Skeletal muscle cell (primary cell): ENCODE measurements at places on chromosomes 7 and 10.

DNA sequence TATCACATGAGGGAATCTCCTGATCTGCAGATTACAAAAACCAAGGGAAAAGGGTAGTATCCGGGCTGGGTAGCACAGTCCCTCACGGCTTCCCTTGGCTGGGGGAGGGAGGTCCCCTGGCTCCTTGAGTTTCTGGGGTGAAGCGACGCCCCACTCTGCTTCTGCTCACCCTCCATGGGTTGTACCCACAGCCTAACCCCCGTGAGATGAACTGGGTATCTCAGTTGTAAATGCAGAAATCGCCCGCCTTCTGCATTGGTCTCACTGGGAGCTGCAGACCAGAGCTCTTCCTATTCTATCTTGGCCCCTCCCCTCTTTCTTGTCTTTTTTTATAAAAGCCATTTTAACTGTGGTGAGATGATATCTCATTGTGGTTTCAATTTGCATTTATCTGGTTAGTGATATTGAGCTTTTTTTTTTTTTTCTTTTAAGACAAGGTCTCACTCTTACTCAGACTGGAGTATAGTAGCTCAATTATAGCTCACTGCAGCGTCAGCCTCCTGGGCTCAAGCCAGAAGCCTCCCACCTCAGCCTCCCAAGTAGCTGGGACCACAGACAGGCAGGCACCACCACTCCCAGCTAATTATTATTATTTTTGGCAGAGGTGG lies 87.8 kb downstream of the ABCC2 start:
- DNase-seq, result no peak

DNA sequence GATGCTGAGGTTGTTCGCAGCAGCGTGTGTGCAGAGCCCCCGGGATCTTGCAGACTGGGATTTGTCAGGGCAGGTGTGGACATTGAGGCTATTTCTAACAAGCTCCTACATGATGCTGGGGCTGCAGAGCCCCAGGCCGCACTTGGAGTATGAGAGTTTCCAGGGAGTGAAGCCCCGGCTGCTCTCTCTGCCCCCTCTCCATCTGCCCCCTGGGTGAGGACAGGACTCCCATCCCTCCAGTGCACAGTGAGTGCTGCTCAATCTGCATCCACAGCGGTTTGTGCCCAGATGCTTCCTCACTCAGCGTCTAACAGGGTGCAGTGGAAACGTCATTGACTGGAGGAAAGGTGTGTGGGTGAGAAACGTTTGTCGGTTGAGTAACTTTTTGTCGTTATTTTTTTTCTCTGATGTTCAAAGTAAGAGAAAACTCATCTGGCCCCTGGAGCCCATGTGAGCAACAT lies 25.3 kb downstream of the IL2RA start:
- DNase-seq, result no peak

GRCh38 chr7:151371266-151371665 lies 29.7 kb downstream of the NUB1 start:
- no peak for DNase-seq

DNA sequence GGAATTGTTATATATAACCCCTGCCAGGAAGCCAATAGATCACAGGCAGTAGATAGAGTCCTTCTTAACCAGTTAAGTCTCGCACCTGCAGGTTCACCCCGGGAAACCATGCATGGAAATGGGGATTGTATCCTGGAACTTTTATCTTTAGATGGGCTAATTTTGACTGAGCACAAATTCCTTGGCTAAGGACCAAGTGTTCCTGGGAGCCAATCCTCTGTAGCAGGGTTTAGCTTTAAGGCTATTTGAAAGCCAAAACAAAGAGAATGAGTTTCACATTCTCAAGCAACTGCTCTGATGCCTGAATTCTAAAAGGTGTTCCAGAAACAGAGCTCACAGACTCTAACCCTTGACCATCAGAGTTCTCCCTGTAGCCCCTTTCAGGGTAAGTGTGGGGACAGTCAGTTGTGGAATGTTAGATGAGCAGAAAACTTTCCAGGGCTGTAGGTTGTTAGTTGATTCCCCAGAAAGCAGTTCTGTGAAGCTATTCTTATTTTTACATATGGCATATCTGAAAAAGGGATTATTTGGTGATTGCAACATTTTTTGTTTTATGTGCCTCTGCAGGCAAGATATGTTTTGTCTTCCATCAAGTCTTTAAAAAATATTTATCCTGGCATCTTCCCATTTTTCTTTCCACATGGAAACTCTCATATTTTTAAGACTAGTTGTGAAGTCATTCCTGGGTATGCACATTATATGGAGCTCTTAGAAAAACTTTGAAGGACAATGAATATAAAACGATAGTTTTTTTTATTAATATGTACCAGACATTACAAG lies 16.2 kb upstream of the NPVF start:
- no peak for DNase-seq

- no peak for DNase-seq
These were observed 3.8 kb downstream of the REPIN1 start for GRCh38 chr7:150372271-150373048.

- no peak for DNase-seq
These were observed 259.3 kb upstream of the TMEM72 start for GRCh38 chr10:44651834-44652233.

- no peak for DNase-seq
These were observed 121.8 kb downstream of the SGMS1 start for GRCh38 chr10:50501924-50502452.

DNA sequence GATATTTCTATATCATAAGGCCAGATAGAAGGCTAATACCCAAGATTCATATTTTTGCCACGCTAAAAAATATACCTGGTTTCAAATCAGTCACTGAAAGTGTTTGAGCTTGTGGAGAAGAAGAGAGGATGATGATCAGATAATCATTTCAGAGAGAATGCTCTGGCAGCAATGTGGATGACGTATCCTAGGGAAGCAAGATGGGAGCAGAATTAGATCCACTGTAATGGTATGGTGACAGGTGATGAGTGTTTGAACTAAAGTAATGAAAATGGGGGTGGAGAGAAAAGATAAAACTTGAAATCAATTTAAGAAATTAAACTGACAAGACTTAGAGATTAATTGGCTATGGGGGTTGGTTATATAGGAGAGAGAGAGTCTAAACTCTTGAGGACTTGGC lies 42.7 kb upstream of the TMEM196 start:
- DNase-seq, result no peak

GRCh38 chr7:157844611-157845010 lies 507.8 kb downstream of the DNAJB6 start:
- DNase-seq, result no peak

GRCh38 chr7:127665922-127666321 lies 13.9 kb downstream of the SND1 start:
- no peak for DNase-seq

- no peak for DNase-seq
These were observed 12.8 kb upstream of the NOBOX start for GRCh38 chr7:144416341-144416740.

DNA sequence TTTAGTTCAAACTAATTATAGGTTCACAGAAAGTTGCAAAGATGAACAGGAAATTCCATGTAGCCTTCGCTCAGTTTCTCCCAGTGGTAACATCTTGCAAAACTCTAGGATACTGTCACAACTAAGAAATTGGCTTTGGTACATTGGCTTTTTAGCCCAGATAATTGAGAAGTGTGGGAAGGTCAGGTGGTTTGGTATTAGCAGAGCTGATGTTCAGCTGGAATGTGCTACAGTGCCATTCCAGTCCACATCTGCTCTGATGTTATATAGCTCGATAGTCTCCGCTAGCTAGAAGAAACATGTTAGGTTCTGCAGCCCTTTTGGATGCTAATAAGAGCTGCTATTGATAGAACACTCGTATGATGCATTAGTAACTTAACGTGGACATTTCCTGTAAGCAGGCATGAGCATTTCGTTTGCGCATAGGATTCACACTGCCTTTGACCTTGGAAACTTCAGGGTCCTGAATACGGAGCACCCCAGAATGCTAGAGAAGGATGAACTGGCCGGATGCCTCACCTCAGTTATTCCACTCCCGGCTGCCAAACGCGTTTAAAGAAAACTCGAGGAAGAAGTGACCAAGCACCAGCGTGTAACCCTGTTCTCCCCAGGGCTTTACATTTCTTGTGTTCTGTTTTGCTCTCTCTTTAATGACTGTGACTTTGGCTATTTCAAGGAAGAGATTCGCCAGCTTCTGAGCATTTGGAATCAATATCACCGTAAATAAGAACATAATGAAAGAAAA lies 271.4 kb downstream of the GALNT17 start:
- DNase-seq, result no peak

- DNase-seq, result no peak
These were observed 164.6 kb downstream of the PTPRN2 start for GRCh38 chr7:158422887-158423560.

DNA sequence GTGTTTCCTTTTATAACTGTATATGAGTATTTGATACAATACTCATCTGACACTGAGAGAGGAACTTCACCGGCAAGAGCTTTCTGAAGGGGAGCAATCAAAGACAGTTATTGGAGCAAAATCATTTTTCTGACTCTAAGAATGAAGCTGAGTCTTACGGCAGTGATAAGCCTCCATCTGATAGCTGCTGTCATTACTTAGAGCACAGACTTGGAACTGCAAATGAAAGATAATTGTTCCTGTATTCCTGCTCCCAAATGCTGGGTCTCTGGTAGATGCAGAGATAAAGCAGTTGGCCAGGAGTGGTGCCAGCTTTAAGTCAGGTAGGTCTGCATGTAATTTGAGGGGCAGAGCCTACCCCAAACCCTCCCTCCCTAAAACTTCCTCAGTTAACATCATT lies 2.3 kb upstream of the PALS2 start:
- DNase-seq, result no peak

DNA sequence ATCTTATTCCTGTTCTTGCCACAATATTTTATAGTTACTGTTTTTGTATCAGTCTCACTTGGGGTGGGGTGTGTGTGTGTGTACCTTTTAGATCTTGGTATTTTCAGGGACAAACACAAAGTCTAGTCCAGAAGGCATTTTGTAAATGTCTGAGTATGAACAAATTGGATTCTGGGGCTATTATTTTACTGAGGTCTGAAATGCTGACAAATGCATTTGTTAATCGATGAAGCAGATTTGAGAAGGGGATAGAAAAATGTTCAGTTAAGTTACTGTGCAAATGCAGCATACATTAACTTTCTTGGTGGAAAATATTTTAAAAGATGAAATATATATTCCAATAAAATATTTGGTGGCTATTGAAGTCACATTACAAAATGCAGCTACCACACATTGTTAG lies 267.4 kb downstream of the EXOC4 start:
- DNase-seq, result no peak

DNA sequence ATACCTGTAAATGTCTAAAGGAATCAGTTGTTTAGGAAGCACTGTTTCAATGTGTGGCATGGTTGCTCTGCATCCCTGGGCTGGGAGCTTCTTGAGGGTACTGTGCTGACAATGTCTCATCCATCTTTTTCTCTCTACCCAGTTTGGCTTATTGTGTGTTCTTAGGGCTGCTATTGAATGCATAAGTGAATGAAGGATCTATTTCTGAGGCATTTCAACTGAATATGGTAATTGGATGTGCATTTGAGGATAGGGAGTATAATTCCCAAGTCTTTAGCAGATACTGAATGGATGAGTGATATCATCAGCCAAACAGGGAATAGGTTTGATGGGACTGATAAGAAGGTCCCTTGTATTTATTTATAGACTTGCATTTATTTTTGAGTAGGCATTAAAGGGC lies 64.1 kb downstream of the ANLN start:
- DNase-seq, result no peak

- DNase-seq, result no peak
These were observed 167.8 kb downstream of the USP6NL start for GRCh38 chr10:11443468-11444154.

DNA sequence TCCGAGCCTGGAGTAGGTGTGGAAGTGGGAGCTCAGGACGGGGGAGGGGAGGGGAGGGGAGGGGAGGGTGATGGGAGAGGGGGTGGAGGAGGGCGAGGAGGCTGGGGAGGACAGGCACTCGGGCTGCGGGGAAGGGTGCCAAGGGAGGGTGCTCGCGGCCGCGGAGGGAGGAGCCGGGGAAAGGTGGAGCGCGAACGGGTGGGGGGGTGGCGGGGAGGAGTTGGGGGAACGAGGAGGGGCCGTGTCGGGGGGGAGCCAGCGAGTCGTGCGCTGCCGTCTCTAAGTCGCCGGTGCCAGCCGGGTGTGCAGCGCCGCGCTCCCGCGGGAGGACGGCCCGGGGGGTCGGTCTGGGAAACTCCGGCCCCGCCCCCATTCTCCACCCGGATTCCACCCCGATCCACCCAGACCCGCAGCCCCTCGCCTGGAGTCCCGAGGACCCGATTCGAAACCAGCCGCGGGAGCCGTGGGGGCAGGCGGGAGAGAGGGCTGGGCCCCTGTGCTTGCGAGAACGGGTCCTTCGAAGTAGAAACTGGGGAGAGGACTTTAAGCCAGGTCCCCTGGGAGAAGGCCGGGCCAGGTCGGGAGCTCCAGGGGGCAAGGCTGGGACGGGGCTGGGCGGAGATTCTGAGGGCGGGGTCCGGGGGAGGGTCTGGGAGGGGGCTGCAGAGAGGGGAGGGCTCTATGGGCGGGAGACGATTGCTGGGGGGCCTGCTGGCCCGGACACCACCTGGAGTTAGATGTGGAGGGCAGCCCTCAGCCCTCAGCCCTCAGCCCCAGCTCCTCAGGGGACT lies at the start of gene ZNF467:
Gene ZNF467 (minus strand): TSS at position 143 of the 791 bp plus-strand sequence. CDS start 2,556 bp downstream, outside the sequence.
- DNase-seq, result no peak

- peak; percentile 26 for DNase-seq
These were observed 30.3 kb upstream of the KBTBD2 start for GRCh38 chr7:32921896-32922295.

DNA sequence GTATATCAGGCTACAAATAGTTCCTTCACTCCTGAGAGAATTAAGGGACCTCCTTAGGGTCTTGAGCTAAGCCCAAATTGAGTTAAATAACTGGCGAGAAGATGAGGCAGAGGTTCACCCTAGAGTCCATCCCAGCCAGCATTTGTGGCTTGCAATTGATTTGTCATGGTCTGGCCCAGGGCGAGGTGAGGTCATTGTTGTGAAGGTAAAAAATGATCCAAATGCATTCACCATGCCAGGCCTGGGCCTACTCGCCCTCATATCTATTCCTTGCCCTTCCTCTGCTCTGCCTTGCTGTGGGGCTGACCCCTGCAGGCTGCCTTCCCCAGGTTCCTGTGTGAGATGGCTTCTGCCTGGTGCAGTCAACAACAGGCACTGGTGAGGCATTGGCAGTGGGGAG lies 207.2 kb downstream of the ZNF365 start:
- no peak for DNase-seq

DNA sequence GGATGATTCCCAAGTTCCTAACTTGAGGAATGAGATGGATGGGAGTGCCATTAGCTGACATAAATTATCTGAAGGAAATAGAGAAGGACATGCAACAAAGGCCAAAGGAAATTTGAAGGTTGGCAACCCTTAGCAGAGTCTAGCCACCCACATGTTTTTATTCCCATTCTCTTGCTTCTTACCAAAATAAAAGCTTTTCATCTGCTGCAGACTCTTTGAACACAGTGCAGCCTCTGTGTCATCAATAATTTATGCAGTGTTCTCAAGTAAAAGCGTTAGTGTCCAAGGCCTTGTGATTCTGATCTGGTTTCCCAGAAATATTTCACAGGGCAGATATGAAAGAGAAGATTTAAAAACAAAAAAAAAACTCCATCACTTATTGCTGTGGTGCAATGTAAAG lies 98.5 kb downstream of the ST7 start:
- DNase-seq, result no peak

GRCh38 chr10:132360766-132361447 lies 28.9 kb downstream of the LRRC27 start:
- DNase-seq, result no peak
